Neural progenitor cell (in vitro differentiated cells): ENCODE measurements at places on chromosomes 7 and 10. TPM values are rescaled to one million over a fixed set of nuclear protein-coding genes. Genes with fewer than 3 reads are reported as not detected.

The COL1A2 gene
- 28.0 and 47.9 TPM in 2 replicates for total RNA-seq

The PSMC2 gene
- 85.1 and 128 TPM in 2 replicates for total RNA-seq

The MGMT gene
- 17.5 and 31.3 TPM in 2 replicates for total RNA-seq

The AS3MT gene
- 33.3 and 40.3 TPM in 2 replicates for total RNA-seq

The GPR146 gene
- total RNA-seq: 0.79 and 3.5 TPM in 2 replicates

The IFIT1B gene
- total RNA-seq: not detected in 2 replicates

The TMEM184A gene
- total RNA-seq: 0.17 and 0.22 TPM in 2 replicates

The PRSS37 gene
- not detected in 2 replicates for total RNA-seq

The CLIP2 gene
- total RNA-seq: 7.5 and 29.6 TPM in 2 replicates

The SYT15 gene
- 0.15 and 0.17 TPM in 2 replicates for total RNA-seq

The FAM25A gene
- not detected in 2 replicates for total RNA-seq

The AFAP1L2 gene
- total RNA-seq: 4.8 and 6.9 TPM in 2 replicates

The RABGEF1 gene
- total RNA-seq: 26.5 and 36.5 TPM in 2 replicates

The MBL2 gene
- not detected in 2 replicates for total RNA-seq

The SORCS3 gene
- total RNA-seq: 0.26 and 0.34 TPM in 2 replicates

The FAM13C gene
- total RNA-seq: 2.3 and 3.1 TPM in 2 replicates

The HSPB1 gene
- 9.7 and 20.8 TPM in 2 replicates for total RNA-seq

The GPR37 gene
- 0.21 and 0.43 TPM in 2 replicates for total RNA-seq

The SLC16A12 gene
- not detected in 2 replicates for total RNA-seq

The ANKRD22 gene
- total RNA-seq: not detected in 2 replicates

The CEP55 gene
- total RNA-seq: 36.8 and 57.7 TPM in 2 replicates

The SPDYE3 gene
- total RNA-seq: not detected in 2 replicates

The PNLIPRP2 gene
- 0.74 and 1.6 TPM in 2 replicates for total RNA-seq

The AOAH gene
- 5.5 and 5.9 TPM in 2 replicates for total RNA-seq

The GBX1 gene
- not detected in 2 replicates for total RNA-seq

The AMZ1 gene
- total RNA-seq: 0.09 TPM in 1 of 2 replicates, not detected in the other

The NEURL1 gene
- total RNA-seq: 0.06 and 1.5 TPM in 2 replicates

The RPS24 gene
- total RNA-seq: 3,232 and 5,646 TPM in 2 replicates

The PRPS1L1 gene
- not detected in 2 replicates for total RNA-seq

The FBXO24 gene
- total RNA-seq: 1.2 and 2.5 TPM in 2 replicates

The FRMD4A gene
- 20.2 and 22.6 TPM in 2 replicates for total RNA-seq

The SORCS1 gene
- 11.1 and 15.2 TPM in 2 replicates for total RNA-seq

The PLAC9 gene
- not detected in 2 replicates for total RNA-seq

The SPDYE18 gene
- 0.19 TPM in 1 of 2 replicates, not detected in the other for total RNA-seq

The PLEKHS1 gene
- not detected in 2 replicates for total RNA-seq

The SFRP5 gene
- not detected in 2 replicates for total RNA-seq

The RAPGEF5 gene
- 4.6 and 5.7 TPM in 2 replicates for total RNA-seq

The ANXA8 gene
- not detected in 2 replicates for total RNA-seq

The AKR1C4 gene
- total RNA-seq: not detected in 2 replicates

The CLCN1 gene
- not detected in 2 replicates for total RNA-seq

The COX15 gene
- 49.8 and 53.5 TPM in 2 replicates for total RNA-seq

The TMEM196 gene
- total RNA-seq: not detected in 2 replicates

The IGFBP1 gene
- total RNA-seq: 0.69 TPM in 1 of 2 replicates, not detected in the other

The FAM25C gene
- total RNA-seq: not detected in 2 replicates

The EMX2 gene
- total RNA-seq: 9.5 and 22.7 TPM in 2 replicates
